ENCODE measurements at places on chromosomes 1 and 21. TPM values are rescaled to one million over a fixed set of nuclear protein-coding genes. Genes with fewer than 3 reads are reported as not detected.

GRCh38 chr1:28115267-28115666 lies 26.9 kb upstream of the EYA3 start:
- no peak for DNase-seq

DNA sequence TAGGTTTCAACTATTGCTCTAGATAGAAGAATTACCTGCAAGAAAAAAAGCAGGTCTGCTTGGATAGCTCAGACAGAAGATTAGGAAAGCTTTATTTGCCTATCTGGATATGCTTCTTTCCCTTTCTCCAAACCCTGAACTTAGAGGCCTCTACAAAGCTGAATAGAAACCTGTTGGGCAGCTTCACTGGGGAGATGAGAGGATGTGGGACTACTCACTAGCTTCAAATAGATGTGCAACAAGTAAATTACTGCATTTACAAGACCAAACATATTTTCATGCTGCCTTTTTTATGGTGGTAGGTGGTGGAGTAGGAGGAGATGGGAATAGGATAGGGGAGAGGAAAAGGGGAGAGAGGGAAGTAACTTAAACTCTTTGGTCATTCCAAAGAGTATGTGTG lies 6.4 kb downstream of the CLCA2 start:
- DNase-seq, result no peak

DNA sequence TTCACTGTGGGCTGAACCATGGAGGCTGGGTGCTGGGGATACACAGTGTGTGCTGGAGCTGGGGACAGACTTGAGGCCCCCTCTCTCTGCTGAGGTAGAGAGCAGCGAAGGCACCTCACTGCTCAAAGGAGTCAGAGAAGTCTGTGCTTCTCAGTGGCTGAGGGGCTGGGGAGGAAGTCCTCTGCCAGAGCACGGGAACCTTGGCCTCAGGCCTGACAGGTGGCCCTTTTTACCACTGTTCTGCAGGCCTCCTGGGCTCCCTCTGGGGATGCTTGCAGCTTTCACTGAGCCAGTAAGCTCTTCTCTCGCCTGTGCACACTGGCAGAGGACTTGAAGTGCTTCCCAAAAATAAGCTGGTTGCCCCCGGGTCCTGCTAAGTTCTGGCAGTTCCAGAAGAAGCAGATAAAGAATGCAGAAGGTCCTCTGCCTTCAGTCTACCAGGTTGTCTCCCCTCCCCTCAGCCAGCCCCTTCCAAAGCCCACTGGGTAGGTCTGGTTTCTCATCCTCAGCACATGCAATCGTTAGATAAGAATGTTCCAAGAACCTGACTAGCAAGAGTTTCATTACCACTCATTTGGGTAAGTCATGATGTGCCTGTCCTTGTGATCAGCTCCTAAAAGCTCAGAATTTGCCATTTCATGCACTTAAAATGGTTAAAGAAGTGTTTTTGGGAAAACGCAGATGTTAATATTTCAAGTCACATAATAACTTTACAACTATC lies 53.9 kb downstream of the TENT5C start:
- DNase-seq, result no peak

GRCh38 chr1:19840228-19840627 lies 25.1 kb upstream of the RNF186 start:
- no peak for DNase-seq

DNA sequence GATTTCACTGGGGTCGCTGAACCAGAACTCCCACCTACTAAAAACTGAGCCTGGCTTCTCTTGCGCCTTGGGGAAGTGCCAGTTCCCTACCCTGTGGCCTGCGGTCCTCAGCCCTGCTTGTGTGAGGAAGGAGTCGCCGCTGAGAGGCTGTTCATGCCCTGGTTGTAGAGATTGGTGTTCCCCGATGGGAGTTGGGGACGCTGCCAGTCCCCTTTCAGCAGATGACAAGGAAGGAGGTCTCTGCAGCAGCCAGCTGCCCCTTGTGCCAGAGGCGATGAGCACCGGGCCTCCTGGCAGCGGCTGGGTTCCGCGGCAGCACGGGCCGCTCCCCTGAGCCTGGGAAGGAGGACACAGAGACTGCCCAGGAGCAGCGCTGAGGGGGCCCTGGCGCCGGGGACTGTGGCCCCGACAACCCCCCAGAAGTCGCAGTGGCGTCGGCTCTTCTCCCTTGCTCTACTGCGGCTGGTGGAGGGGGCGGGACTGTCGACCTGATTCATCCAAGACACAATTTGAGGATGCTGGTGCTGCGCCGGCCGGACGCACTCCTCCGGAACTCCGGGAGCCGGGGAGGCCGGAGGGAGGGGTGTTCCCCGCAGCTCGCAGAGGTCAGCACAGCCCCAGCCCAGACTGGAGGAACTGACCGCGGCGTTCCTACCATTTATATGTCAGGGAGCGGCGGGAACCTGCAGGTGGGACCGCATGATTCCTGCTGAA lies 12.0 kb upstream of the ADORA3 start:
- peak; percentile 80 for DNase-seq

The TIAM1 gene
- 1.7 TPM for total RNA-seq
